Fibroblast of the aortic adventitia (primary cell): ENCODE measurements at places on chromosomes 12 and 14. TPM values are rescaled to one million over a fixed set of nuclear protein-coding genes. Genes with fewer than 3 reads are reported as not detected.
A peak's percentile ranks its signal among the peaks of the same experiment; 100 is the strongest.

KRT3 gene
- total RNA-seq, result not detected in 2 replicates

- no peak for DNase-seq
These were observed 8.4 kb downstream of the PEX5 start for GRCh38 chr12:7197841-7198240.

CRIP1 gene
- 9.4 and 28.4 TPM in 2 replicates for total RNA-seq

DNA sequence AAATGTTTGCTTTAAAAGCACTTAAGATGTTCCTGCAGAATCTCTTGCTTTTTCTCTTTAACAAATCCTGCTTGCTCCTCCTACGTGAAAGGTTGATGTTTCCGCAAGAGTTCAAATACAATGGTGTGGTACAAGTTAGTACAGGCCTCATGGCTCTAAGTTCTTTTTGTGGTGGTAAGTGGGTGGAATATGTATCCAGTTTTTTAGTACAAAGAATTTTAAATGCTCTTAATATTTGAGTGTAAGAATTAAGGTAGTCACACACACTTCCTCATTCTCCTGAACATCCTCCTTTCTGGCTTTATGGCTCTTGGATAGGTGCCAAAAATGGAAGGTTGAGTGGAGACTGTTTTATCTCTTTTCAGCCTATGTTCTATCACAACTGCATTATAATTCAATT lies 1.8 kb downstream of the OTOGL start:
- peak; percentile 4 for DNase-seq

DNA sequence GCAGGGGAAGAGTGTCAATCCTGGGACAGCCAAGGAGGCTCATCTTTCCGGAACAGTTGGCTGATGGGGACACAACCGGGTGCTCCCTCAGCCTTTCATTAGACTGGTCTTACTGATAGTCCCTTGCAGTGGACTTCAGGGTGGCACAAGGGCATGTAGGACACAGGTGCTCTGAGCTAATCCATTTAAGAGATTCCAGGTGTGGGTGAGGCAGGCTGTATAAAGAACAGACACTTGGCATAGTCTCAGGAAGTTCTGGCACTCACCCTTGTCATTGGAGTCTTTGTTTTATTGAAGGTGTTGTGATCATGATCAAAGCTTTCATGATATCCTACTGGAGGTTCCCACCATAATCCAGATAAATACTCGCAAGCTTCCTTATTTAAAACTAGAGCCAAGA lies 341.6 kb downstream of the EMP1 start:
- DNase-seq, result no peak

DNA sequence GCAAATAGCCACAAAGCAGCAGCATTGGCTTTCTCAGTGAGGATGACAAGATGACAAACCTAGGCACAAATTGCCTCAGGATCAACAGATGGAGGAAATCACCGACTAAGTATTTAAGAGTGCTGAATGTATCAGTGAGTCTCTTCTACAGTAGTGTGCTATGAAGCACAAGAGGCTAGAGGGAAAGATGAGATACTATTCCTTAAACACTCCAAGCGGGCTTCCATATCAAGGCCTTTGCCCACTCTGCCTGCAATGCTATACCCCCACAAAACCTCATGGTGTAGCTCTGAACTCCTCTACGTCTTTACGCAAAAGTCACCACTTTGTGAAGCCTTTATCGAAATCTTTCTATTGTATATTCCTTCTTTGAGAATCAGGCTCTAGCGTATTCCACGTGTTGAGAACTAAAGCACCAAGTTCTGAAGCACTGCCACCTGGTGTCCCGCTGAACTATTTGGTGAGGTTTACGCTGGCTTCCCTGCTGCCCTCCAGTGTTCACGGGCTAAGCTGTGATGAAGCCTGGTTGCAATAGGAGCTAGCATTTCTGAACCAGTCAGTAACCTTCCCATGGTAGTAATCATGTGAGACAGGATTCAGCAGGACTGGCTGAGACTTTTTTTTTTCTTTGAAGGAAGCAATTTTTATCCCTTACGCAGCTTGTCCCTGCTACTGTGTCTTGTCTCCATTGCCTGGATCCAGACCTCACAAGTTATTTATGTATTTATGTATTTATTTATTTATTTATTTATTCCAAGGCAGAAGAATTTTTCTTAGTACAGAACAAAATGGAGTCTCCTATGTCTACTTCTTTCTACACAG lies 426.5 kb upstream of the OR4E1 start:
- DNase-seq, result peak; percentile 32

- DNase-seq, result peak; percentile 71
These were observed 1.0 kb upstream of the KDM2B start for GRCh38 chr12:121581686-121582429.

RPS6KL1 gene
- total RNA-seq, result 0.09 and 1.6 TPM in 2 replicates
